ENCODE measurements at places on chromosomes 3 and 15.

GRCh38 chr3:146334151-146334550 lies 83.2 kb upstream of the PLSCR4 start:
- no peak for DNase-seq

DNA sequence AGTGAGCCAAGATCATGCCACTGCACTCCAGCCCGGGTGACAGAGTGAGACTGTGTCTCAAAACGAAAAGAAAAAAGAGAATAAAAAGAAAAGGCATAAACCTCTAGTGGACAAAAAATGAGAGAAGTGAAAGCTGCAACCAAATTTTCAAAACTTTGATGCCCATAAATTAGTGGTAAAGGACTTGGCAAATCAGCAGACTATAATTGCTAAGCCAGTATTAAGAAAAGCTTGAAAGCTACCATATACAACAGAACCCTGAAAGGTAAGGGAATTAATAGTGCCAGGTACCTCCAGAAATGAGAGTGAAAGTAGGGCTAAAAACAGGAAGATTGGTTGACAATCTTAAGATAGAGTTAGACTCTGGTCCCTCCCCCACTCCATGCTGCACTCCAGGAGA lies 32.9 kb upstream of the SLC22A13 start:
- no peak for DNase-seq

DNA sequence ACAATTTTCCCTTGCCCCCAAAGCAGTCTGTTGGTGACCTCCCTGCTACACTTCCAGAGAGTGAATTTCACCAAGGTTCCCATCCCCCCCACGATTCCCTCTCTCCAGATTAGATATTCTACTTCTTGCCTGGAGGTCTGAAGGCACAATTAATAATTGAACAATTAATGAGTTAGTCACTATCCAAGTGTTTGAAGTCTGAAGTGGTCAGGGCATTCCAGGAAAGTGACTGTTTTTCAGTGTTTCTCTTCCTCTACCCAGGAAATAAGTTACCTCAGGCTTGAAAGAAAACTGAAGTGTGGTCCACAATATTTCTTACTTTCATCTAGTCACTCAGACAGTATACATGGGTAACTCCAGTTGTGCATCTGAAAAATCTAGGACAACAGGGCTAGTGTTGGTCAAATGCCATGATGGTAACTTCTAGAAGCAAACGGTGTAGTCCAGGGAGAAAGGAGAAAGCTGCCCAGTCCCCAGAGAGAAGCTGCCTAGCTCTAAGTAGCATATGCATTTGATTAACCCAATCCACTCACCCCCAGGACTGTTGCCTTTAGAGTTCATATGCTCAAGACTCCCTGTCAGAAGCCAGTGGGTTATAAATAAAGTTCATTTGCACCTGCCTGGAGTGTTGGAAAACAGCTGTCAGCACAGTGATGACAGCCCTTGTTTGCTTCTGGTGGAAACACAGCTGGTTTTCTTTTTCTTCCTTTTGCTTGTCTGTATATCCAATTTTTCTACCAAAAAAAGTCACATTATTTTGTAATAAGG lies 2.3 kb upstream of the TM4SF4 start:
- DNase-seq = no peak

GRCh38 chr3:71583566-71584393 lies at the start of gene FOXP1:
TSS of gene FOXP1 (minus strand) at chr3:71583728. CDS start at chr3:71198381, 385,347 bp downstream.
- DNase-seq = peak; percentile 34

GRCh38 chr3:192917028-192917403 lies 640 bp downstream of the MB21D2 start:
- no peak for DNase-seq

DNA sequence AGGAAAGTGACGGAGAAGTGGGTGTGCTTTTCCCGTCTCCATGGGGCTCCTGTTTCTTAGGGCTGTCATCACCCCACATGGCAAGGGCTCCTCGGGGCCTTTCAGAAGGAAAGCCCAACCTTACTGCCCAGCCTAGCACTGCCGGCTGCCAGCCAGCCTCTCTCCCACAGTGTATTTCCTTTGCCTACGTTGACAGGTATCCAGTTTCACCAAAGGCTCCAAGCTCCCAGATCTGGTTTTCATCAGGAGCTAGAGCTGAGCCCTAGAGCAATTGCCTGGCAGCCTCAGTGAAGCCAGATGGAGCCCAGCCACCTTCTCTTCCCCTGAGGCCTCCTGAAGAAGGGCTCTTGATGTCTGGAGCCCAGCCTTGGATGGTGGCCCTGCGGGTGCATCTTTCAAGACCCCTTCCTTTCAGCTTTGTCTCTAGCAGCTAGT lies 20.2 kb downstream of the CRABP1 start:
- no peak for DNase-seq

GRCh38 chr3:153293265-153293664 lies 131.2 kb downstream of the RAP2B start:
- no peak for DNase-seq

DNA sequence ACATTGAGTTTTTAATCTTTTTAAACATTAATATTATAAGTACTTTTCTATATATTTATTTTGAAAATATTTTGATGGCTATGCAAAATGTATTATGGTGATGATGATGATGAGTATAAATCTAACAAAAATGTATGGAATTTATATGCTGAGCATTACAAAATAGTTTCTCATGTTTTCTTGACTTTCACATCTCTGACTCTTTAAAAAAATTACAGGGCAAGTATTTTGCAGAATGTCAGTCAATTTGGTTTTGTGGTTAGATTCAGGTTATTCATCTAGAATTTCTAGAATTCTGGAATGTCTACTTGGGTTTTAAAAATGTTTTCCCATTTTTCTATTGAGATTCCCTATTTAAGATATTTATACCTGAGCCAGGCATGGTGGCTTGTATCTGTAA lies 41.7 kb upstream of the ANP32A start:
- no peak for DNase-seq

- DNase-seq = no peak
Observed at GRCh38 chr3:152610622-152611021, 224.3 kb upstream of the P2RY1 start.

- no peak for DNase-seq
Observed at GRCh38 chr15:57216288-57216687, 160.0 kb upstream of the CGNL1 start.

DNA sequence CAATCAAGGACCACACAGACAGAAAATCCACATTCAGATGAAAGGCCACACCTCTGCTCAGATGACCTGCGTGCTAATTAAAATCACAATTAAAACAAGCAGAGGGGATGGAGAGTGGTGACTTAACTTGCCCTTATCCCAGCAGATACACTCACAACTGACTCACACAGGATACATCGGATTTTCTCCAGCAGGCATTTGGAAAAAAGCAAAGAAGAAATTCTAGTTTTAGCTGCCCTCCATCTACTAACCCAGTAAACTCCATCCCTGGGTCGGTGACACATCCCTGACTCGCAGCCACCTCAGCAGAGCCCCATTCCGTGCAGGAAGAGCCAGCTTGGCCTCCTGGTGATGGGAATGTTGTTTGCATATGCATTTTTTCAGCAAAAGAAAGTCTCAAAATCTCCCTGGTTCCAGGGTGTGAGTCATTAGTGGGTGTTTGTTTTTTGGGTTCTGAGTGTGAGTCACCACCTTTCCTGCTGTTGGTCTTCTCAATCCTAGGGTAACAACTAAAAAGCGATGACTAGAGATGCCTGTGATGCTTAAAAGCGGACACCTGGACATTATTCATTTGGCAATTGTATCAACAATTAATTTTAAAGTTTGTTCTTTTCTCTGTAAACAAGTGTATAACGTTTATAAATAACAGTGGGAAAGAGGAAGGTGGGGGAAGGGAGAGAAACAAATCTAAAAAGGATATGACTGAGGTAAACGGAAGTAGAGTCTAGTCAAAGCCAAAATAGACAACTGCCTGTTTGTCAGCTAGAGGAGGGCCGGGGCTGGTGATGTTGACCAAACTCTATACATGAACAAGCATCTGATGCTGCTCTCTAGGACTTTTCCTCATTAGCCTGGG lies 49.8 kb upstream of the SLC4A7 start:
- DNase-seq = no peak

GRCh38 chr15:55784286-55784685 lies 41.3 kb upstream of the PRTG start:
- no peak for DNase-seq

- DNase-seq = no peak
Observed at GRCh38 chr3:57896691-57897090, 111.5 kb upstream of the FLNB start.

DNA sequence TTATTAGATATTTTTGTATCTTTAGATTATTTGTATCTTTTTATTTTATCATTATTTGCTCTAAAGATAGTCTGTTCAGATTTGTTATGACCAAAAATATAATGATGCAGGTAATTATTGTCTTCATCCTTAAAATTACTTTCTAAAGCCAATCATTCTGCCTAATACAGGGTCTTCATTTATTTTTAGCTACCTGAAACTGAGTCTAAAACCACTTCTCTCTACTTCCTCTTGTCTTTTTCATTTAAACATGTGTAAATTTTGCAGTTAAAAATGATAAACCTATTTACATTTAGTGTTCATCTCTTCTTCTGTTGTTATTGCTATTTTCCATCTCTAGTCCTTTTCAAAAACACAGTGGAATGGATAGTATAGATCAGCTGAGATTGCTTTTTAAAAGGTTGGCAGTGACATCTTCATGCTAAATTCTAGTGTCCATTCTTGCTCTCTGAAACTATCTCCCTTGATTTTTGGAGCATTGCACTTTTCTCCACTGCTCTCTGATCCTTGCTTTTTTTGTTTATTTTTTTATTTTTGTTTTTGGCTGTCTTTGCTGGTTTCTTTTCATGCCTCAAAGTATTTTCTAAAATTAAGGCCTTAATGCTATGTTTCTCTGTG lies 91.8 kb downstream of the UBE2E2 start:
- DNase-seq = no peak

DNA sequence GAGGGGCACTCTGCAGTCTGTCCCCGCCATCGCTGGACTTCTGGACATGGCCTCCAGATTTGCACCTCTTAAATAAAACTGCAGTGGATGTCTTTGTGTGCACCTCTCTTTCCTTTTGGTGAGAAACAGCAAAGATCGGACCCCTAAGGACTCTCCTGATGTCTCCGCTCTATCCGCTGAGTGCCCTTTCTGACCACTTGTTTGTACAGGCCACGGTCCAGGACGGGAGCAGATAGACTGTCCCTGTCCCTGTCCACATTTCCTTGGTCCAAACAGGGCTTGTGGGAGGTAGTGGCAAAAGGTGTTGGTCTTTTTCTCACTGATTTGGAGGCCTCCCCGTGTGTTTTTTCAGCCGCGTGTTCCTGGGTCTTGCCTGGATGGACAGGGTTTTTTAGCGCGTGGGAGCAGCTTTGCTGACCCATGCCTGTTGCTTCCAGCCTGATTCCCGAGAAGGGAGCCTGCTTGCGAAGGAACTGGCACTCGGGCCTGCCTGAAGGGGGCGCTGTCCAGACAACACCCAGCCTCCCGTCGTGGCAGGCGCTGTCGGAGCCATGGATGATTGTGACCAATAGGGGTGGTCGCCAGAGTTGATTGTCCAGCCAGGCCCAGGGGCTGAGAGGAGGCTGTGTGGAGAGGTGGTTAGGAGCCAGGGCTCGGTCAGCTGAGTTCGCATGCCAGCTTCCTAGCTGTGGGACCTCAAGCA lies 13.2 kb upstream of the STAB1 start:
- DNase-seq = no peak

GRCh38 chr3:133899311-133899710 lies 3.6 kb upstream of the RAB6B start:
- DNase-seq = no peak

DNA sequence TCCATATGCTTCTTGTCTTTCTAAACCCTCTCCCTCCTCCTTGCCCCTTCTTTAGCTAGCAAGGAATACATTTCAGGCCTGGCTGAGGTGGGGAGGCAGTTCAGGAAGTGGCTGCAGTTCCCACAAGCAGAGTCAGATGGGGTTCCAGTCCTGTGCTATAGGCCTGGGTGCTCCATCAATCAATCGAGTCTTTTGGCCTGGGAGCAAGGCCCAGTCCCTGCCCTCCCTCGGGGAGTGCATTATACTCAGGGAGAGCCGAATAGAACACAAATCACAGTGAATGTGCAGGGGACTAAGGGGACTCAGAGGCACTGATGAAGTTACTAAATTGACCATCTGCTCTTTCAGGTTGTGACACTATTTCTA lies 58.0 kb upstream of the HERC1 start:
- DNase-seq = no peak

- DNase-seq = peak; percentile 35
Observed at GRCh38 chr3:45509038-45509767, 85.3 kb upstream of the LIMD1 start.

- DNase-seq = no peak
Observed at GRCh38 chr3:7205535-7205934, 344.6 kb downstream of the GRM7 start.

GRCh38 chr15:96232335-96232734 lies 98.2 kb upstream of the NR2F2 start:
- no peak for DNase-seq

DNA sequence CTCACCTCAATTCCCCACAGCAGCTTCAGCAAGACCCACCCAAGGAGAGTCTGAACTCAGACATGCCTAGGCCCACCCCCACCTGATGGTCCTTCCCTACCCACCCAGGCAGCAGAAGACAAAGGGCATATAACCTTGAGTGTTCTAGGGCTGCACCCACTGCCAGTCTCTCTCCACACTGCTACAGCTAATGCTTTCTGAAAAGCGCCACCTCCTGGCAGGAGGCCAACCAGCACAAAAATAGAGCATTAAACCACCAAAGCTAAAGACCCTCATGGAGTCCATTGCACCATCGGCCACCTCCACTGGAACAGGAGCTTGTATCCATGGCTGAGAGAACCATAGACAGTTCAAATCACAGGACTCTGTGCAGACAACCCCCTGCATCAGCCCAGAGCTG lies 11.3 kb upstream of the RPL39L start:
- DNase-seq = peak; percentile 47

DNA sequence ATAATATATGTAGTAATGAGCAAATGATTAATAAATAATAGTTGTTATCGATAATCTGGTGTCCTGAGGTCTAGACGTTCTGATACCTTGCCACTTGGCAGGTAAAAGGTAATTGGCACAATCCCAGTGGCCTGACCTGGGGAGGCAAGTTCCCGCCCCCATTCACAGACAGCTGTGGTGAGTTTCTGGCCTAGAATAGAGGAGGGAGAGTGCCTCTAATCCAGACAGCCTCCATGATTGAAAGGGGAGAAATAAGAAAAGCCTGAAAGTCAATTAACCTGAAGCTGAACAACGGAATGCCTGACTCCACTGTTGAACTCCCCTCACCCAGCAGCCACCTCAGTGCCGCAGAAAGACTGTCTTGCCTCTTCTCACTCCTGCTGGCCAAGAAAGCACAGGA lies 38.1 kb upstream of the SV2B start:
- no peak for DNase-seq

- no peak for DNase-seq
Observed at GRCh38 chr3:155870945-155871745, 695 bp downstream of the GMPS start.

GRCh38 chr15:64483749-64484148 lies 23.4 kb downstream of the ZNF609 start:
- no peak for DNase-seq

DNA sequence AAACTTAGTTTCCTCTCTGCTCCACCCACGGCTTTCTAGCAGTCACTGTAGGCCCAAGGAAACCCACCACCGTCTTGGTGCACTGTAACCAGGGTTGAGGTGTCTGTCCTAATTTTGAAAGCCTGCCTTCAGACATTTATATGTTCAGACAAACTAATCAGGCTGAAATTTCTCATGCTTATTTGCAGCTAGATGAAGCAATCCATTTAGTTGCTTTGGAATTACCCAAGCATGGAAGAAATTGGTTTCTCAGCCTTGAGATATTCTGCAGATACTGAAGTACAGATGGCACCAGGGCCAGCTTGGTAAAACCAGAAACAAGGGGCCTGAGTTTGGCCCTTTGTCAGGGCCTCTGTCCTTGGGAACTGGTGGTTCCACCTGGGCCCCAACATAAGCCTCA lies 105.4 kb downstream of the CACNA1D start:
- no peak for DNase-seq
